ENCODE measurements at places on chromosomes 4 and X. TPM values are rescaled to one million over a fixed set of nuclear protein-coding genes. Genes with fewer than 3 reads are reported as not detected.

- no peak for DNase-seq
Observed at GRCh38 chrX:6910218-6910617, 237.3 kb upstream of the STS start.

- DNase-seq = no peak
Observed at GRCh38 chrX:48800574-48801279, 1.1 kb upstream of the HDAC6 start.

- DNase-seq = no peak
Observed at GRCh38 chr4:106585915-106586349, 217.4 kb upstream of the GIMD1 start.

TAPT1 gene
- 38.7 TPM for total RNA-seq

NIPAL1 gene
- total RNA-seq = 13.3 TPM

Data from mesothelial cell of epicardium (in vitro differentiated cells).